ENCODE measurements at places on chromosomes 1 and 21.

GRCh38 chr1:54340878-54341277 lies 65.3 kb downstream of the SSBP3 start:
- DNase-seq = no peak

GRCh38 chr1:197675583-197676208 lies 99.6 kb downstream of the DENND1B start:
- DNase-seq = no peak

GRCh38 chr1:214864896-214865688 lies 217.4 kb upstream of the KCNK2 start:
- DNase-seq = no peak

DNA sequence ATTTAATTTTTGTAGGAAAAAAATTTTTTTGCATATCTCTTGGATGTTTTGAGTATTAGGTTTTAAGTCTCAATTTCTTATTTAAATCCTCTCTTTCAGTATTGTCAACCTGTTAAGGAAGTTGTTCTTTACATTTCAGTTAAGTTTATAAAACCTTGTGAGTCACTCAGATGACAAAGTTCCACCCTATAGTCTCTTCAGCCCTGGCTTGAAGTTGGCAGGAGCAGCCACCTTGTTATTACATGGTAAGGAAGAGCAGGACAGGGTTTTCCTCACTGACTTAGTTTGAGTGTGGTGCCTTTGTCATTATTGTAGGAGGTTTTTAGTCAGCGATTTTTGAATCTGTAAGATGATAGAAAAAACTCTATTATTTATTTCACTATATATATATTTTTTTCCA lies 2143.9 kb downstream of the MRPL39 start:
- no peak for DNase-seq

DNA sequence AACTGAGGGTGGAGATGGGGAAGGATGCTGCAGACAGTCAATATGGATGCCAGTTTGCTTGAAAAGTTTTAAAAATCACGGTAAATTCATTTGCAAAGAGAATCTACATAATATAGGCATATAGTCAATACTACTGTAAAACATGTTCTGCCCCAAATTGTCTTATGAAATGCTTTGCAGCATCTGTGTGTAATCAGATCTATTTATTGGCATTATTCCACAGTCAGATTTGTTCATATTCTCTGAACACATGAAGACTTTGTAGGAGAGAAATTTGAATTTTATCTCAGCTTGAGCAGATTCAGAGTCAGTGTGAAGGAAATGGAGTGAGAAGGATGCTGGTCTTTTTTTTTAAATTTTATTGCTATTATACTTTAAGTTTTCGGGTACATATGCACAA lies 88.5 kb downstream of the PLPPR4 start:
- DNase-seq = no peak

- no peak for DNase-seq
Measured at GRCh38 chr1:236663934-236664333, 22.4 kb upstream of the ACTN2 start.

GRCh38 chr21:33109574-33110339 lies 39.8 kb downstream of the OLIG1 start:
- DNase-seq = no peak

DNA sequence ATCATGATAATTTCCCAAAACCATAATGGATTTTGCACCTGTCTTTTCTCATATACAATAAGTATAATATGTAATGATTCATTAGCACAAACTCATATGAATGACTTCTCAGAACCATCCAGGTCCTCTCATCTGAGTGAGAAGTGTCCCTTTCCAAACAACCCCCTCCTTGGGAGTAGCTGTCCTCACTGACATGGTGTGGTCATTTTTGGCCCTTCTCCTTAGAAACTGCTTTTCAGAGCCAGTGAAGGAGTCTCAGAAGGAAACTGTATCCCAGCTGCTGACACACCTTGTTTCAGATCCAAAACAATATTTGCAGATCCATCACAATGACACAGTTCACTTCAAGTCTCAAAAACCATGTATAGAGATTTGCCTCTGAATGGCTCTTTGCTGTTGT lies 95.5 kb downstream of the MIS18A start:
- no peak for DNase-seq

- peak; percentile 4 for DNase-seq
Measured at GRCh38 chr21:27700974-27701614, 734.2 kb upstream of the ADAMTS5 start.

GRCh38 chr1:17729909-17730308 lies 25.2 kb upstream of the ACTL8 start:
- DNase-seq = no peak

DNA sequence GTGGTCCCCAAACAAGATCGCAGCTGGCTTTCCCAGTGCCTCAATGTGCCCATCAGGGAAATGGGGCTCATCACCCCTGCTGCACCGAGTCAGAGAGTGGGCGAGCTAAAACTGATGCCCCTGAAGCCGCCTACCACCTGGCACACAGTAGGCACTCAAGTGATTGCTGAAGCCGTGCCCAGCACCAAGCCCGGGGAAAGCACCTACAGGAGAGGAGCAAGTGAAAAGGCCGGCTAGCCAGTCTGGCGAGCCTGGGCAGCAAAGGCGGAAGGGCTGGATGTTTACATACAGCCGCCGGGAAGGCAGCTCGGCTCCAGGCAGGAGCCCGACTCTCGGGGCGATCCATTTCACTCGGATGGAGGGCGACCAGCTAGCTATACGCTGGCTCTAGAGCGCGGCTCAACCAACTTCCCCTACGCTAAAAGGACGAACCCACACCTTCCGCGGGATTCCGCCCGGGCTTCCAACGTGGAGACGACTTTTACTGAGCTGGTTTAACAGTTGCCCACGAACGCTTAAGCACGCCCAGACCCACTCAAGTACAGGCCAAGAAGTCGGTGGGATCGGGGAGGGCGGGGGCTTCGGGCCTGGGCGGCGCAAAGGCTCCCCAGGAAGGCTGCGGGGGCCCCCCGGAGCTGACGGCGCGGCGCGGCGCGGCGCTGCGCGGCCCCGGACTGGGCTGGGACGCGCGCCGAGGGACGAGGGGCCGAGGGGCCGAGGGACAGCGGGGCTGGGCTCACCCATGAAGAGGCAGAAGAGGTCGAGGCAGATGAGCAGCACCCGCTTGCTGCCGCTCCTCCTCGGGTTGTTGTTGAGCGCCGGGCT lies 1.0 kb downstream of the PLPP3 start:
- DNase-seq = no peak

DNA sequence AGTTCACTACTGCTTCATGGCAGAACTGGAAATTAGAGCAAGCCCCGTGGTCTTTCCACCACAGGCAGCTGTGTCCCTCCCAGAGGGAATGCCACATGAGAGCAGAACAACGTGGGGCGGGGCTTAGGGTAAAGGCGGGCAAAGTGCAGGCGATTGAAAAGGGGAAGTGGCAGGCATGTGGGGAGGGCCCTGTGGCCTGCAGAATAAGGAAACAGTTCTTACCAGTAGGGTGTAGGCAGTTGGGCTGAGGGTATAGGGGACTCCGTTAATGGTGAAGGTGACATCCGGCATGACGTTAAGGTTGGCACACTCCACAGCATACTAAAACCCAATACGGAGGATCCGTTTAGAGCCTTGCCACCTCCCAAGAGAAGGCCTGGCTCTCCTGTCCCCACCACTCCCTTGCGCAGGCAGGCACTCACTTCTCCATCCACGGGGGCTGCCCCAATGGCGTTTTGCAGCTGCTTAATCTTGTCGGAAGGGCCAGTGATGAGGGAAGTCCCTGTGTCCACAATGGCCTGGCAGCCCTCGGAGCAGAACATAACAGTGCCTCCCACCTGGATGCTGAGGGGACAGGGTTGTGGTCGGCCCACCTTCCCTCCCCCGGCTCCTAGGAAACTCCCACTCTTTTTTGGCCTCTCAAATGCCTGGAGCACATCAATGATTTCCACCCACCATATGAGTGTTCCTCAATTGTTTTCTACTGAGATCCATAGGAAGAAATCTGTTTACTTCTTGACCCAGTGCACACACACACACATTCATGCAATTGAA lies 9.1 kb upstream of the RAB7B start:
- DNase-seq = no peak

GRCh38 chr1:28135371-28136168 lies 40.9 kb downstream of the PTAFR start:
- DNase-seq = no peak

DNA sequence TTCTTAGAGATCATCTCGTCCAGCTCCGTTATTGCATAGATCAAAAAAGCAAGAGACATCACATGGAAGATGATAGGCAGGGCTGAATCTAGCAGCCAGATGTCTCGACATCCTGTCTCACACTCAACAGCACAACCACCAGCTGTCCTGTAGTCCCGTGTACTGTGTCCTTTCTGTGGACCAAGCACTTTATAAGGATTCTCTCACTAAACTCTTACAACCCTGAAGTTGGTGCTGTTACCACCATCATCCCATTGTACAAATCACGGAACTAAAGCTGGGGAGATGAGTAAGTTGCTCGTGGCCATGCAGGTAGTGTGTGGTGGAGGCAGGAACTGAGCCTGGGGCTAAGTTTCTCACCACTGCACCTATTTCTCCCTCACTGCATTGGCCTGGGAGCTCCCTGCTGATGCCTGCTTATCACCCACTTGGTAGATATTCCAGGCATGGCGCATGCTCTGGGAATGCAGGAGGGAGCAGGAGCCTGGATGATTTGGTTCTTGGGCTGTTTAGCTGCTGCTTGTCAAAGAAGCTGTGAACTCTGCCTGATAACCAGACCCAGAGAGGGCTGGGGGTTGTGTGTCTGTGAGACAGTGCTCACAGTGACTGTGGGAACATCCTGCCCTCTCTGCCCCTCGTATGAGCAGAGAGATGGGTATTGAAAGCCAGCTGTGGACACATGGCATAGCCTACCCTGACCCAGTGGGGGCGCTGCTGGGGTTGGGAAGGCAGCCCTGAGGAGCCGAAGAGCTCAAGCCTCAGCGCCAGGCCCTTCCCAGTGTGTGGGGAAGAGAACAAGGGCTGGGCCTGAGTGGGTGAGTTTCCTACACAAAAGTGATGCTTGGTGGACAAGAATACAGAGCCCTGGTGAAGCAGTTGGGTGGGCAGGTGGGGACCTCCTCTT lies 13.6 kb downstream of the PPFIA4 start:
- DNase-seq = no peak

DNA sequence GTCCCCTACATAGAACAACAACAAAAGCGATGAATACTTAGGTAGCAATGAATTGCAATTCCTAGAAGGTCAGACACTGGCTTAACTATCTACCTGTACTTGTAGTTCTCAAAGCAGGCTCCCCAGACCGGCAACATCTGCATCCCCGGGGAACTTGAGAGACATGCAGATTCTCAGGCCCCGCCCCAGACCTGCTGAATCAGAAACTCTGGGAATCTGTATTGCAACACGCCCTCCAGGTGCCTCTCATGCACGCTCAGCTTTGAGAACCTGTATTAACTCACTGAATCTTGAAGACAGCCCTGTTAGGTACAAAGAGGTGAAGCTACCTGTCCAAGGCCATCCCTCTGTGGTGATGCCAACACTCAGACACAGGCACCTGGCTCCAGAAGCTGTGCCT lies 128.1 kb downstream of the KAZN start:
- DNase-seq = no peak

- no peak for DNase-seq
Measured at GRCh38 chr1:193841857-193842256, 655.4 kb upstream of the B3GALT2 start.

- no peak for DNase-seq
Measured at GRCh38 chr1:62516600-62516999, 79.8 kb downstream of the USP1 start.

- no peak for DNase-seq
Measured at GRCh38 chr1:227888404-227889046, 59.2 kb downstream of the WNT9A start.

- DNase-seq = no peak
Measured at GRCh38 chr1:230253150-230253549, 173.0 kb downstream of the PGBD5 start.

DNA sequence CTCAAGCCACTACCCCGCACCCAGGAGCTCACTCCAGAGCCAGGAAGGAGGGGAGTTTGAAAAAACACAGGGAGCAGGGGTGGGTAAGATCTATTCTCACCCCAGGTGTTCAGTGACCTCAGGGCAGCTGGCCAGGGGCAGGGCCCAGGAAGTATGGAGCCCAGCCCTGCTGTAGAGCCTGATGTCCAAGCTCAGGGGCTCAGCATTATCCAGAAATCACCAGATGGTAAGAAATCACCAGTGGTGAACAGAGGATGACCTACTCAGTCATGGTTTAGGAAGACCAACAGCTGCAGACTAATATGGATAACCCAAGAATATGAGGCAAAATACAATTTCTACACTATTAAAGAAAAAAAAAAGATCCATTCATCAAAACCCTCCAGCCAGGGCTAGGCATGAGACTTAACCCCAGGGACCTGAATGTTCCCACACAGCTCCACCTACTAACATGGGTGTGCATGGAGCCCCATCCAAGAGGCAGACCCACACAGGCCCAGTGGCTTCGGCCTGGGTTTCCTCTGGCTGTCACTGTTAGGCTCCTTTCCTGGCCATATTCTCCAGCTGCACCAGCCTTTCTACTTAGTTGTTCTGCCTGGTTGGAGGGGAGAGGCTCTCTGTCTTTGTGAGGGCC lies 67.6 kb downstream of the KCNN3 start:
- no peak for DNase-seq

DNA sequence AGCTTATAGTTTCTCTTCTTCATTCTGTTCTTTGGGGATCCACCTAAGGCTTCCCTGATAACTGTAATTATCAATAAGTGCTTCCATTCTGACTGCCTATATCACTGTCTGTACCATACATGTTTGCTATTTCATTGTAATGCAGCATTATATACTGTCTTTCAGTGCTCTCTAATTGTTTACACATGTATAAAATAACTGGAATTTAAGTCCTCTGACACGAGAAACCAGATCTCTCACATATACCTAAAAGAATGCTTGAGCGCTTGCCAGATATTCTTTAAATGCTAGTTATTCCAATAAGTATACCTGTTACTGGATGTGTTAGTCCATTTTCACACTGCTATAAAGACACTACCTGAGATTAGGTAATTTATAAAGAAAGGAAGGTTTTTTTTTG lies 34.7 kb downstream of the CELF3 start:
- DNase-seq = no peak

- no peak for DNase-seq
Measured at GRCh38 chr1:207811319-207811718, 59.5 kb downstream of the CD46 start.

- peak; percentile 17 for DNase-seq
Measured at GRCh38 chr21:34974162-34974981, 74.7 kb downstream of the RUNX1 start.

GRCh38 chr1:208641579-208642280 lies 397.5 kb upstream of the PLXNA2 start:
- no peak for DNase-seq

GRCh38 chr1:212077028-212077427 lies 41.5 kb downstream of the DTL start:
- no peak for DNase-seq

- DNase-seq = no peak
Measured at GRCh38 chr1:203692565-203693470, 66.2 kb downstream of the ATP2B4 start.

- DNase-seq = no peak
Measured at GRCh38 chr1:181317261-181317930, 165.9 kb upstream of the CACNA1E start.

- DNase-seq = no peak
Measured at GRCh38 chr1:157659576-157660247, 40.9 kb downstream of the FCRL3 start.

Measured in activated T-helper 1 cell treated with Interleukin-2 at 50 U/mL for 16 hours (primary cell).